ENCODE measurements at places on chromosomes 7 and 10.
A peak's percentile ranks its signal among the peaks of the same experiment; 100 is the strongest.

DNA sequence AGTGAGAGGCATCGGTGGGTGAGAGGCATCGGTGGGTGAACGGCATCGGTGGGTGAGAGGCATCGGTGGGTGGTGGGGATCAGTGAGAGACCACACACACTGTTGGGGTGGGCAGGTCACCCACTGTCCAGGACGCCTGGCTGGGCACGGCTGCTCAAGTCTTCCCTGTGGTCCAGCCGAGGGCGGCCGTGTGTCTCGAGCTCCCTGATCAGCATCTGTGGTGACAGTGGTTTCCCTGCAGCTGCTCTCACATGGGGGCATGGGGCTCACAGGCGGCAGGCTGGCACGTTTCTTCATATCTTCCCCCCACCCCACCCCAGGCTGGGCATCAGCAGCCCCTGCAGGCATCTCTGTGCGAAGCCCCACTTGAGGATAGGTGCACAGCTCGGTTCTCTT is 78.2 kb downstream of the NKX6-2 start:
- DNase-seq = no peak

DNA sequence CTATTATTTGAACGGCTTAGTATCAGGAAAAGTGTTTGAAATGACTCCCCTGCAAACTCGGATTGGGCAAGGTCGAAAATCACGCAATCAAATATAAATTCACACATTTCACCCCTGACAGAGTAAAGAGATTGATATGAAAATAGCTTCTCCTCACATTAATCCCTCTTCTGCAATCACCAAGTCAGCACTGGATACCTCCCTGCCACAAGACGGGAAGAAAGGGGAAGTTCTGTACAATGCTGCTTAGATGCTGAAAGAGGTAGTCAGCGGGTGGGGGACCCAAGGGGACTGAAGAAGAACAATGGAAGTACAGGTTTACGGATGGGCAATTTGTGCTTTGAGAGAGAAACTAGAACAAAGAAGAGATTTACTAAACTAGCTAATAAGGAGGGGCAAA is 72.0 kb upstream of the ANK3 start:
- no peak for DNase-seq

GRCh38 chr10:6753644-6754043 is 173.6 kb upstream of the PRKCQ start:
- no peak for DNase-seq

- DNase-seq = peak; percentile 9
Measured at GRCh38 chr7:101368422-101369165, 5.9 kb downstream of the COL26A1 start.

DNA sequence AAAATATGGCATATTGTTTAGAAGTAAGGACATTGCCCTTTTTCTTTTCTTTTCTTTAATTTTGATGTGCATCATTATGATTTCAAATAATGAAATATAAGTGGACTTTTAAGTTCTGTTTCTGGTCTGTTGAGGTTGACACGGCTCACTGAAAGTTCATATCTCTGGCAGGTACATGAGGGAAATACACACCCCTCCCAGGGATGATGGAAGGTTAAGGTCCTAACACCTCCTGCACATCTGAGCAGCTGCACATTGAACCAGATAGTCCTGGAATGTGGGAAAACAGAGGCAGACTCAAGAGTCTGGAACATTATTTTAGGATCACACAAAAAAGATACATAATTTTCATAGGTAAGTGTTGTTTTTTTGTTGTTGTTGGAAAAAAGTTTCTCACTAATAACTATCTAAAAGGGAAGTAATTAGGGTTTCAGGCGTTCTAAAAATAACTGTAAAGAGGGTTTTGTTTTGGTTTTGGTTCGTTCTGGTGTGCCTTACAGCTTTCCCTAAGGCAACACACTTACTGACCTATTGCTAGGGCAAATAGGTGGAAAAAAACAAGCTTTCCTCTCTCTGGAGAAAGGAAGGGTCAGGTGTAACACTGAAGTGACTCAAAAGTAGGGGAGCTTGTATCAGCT is 201.2 kb upstream of the PRKCQ start:
- peak; percentile 52 for DNase-seq

GRCh38 chr10:119777686-119778085 is 51.8 kb downstream of the INPP5F start:
- DNase-seq = peak; percentile 10

GRCh38 chr7:65722361-65722792 is 150.5 kb upstream of the VKORC1L1 start:
- DNase-seq = peak; percentile 29

- peak; percentile 41 for DNase-seq
Measured at GRCh38 chr7:130831817-130832481, 97.9 kb upstream of the KLF14 start.

DNA sequence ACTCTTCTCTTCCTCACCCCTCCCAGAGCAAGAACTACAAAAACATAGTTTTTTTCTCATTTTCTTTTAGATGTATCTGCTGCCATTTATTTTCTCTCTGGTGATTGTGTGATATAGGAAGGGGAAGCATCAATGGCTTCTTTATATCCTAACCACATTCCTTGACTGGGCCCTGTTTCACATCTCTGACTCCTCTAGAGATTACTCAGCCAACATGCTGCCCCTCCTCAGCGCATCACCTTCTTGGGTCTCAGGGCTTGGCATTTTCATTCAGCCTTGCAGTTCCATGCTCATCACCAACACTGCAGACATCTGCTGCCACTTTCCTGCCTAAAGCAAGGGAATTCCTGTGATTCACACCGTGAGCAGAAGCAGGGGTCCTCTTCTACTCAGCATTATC is 705.5 kb downstream of the AUTS2 start:
- no peak for DNase-seq

DNA sequence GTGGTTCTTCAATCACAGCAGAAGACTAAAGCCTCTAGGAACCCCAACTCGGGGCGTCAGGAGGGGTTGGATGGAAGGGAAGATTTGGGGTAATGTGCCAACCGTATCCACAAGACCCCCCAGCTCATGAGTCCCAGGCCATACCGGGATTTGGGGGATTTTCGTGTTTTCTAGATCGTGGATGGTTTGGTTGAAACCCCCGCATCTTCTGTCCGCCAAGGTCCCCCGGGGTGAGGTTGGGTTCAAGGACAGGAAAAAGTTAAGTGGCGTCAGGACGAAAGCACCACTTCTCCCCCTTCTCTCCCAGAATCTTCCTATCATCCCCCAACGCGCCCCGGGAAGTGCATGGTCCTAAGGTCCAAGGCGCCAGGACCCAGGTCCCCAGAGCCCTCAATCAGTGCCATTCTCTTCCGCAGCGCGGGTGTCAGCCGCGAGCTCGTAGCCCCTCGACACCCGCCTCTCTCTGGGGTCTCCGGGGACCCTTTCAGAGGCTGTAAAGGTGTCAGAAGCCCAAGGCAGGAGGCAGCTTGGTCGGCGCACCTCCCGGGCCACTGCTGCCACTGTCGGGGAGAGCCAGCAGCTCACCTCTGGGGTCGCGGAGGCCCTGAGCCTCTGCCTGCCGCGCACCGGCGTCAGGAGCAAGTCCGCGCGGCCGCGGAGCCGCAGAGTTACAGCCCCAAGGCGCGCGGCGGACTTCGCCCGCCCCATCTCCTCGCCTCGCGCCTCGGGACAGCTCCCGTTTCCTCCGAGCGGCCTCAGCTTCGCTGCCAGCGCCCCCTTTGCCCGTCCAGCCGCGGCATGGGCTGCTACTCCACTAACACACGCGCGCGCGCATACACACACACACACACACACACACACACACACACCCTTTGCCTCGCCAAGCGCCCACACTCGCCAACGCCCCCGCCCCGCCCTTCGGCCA is 1.5 kb downstream of the MKX start:
- DNase-seq = no peak

DNA sequence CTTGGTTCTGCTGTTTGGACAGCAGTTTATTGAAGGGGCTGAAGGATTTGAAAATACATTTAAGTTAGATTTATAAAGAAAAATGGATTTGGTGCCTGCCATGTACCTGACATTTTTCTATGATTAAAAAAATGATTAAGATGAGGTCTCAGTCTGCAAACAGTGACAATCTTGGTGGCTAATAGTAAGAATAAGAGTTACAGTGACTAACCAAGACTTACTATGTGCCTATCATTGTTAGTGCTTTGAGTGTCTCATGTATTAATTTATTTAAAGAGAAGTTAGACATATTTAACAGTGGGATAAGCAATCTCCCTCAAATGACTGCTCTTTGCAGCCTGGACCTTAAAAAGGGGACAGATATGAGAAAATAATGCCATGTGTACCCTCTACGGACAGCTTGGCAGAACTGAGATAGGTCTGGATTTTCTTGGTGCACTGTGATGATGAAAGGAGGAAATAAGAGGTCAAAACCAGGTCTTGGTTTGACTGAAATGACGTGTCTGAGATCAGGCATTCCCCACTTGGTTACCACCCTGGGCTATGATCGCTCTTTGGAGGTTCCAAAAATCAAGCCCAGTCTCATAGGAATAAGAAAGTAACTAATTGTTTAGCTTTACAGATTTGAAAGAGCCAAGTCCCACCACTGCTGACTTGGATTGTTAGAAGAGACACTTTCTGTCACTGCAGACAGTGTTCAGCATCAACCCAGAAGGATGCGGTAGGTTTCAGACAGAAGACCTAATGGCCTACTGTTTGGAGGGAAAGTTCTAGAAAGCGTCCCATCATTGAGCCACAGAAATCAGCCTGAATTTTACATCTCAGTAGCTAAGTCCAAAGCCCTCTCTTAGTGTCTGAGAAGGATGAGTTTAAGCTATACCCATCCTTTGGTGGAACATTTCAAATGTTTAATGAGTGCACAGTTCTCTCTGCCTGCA is 2.1 kb downstream of the CASP7 start:
- DNase-seq = no peak

DNA sequence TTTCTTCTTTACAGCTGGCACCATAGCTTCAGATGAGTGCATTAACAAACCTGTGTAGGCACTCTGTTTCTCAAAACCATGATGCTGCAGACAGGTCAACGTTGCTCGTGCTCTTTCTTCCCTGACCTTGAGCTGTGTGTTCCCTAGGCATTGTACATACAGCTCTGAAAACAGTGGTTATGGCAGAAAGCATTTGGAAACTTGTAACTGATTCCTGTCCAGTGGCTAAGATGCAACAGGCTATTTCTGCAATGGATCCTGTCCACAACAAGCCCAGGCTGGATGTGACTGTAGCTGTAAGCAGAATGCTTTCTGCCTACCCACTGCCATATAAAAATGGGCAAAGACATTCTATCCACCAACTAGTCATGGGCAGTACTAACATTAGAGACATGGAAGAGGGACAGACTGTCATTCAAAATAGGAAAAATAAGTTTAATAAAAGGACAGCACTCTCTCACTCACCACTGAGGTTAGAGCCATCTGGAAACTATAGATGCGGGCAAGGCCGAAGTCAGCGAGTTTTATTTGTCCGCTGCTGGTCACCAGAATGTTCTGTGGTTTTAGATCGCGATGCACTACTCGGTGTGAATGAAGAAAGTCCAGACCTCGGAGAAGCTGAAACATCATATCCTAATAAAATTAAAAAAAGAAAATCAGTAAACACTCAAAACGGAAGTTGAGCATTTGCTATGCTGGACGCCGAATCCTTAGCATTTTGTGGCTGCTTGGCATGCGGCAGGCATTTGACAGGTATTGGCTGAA is 111.0 kb downstream of the CDK6 start:
- DNase-seq = no peak

DNA sequence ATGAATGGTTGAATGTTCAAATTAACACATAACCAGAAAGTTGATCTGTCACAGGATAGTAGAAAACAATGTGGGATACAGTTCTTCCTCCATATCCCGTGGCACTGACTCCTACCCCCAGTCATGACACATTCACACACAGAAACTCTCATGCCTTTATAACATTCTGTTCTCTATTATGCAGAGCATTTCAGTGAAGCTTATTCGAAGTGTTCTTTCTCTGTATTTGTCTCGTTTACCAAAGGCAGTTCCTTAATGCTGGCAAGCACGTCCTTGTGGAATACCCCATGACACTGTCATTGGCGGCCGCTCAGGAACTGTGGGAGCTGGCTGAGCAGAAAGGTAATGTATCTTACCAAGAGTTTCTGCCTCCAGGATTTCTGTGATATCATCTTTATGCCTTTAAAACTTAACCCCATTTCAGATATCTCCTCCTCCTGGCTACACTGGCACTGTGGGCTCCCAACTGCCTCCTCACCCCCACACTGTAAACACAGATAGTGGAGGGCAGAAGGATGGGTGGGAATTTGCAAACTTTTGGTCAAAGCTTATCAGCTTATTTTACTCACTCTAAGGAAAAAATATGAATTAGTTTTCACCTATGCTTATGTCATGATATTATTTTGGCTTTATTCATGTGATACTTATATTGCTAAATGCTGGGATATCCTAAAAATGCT is 34.1 kb downstream of the BLVRA start:
- no peak for DNase-seq

- no peak for DNase-seq
Measured at GRCh38 chr10:132960631-132961419, 18.5 kb upstream of the CFAP46 start.

- DNase-seq = peak; percentile 74
Measured at GRCh38 chr10:97412891-97413304, 11.8 kb upstream of the RRP12 start.

DNA sequence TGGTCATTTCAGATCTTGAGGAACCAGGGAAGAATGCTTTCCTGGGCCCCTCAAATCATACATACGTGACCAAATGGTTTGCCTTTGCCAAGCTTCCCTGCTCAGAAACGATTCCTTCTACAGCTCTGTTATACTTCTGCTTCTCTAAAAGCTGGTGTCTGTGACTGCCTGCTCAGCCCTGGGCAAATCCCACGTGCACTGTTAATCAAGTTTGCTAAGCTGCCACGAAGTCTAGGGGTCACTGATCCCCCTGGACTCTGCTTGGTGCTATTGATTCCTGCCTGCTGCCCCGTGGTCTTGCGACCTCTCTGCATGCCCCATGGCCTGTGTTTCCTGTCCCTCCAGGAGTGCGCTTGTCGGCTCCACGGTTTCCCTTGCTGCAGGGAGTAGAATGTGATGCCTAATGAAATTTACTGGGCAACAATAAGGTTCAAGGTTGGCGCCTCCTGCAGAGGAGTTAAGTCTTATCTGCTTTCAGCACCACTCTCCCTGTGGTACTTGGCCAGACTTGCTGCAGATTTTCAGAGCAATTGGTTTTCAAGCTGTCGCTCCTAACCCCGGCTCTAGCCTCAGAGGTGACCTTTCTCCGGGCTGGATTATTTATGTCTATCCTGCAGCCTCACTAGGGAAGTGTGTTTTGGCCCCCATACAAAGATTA is 201.6 kb upstream of the FZD8 start:
- DNase-seq = no peak

DNA sequence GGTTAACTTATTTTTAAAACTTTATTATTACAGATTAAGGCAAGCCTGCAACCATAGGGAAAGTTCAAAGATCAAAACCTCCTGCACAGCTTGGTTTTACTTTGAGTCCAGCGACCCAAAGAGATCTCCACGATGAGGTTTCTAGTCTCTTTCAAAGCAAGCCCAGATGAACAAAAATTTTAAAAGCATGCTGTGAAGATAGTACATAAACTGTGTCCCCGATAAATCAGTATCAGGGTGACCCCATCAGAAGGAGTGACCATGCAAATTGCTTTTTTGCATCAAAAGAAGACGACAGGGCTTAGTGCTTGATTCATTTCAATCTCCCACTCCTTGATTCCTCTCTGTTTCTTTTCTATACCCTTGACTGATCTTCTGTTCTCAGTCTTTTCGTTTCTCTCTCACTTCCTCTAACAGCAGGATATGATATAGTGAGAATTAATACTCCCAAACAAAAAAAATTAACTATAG is 16.0 kb upstream of the DNTT start:
- peak; percentile 27 for DNase-seq

- DNase-seq = no peak
Measured at GRCh38 chr7:119555788-119556187, 717.2 kb upstream of the KCND2 start.

Measured in renal cortical epithelial cell (primary cell).